ENCODE measurements at places on chromosomes 1 and 21. TPM values are rescaled to one million over a fixed set of nuclear protein-coding genes. Genes with fewer than 3 reads are reported as not detected.

Gene C1QC
- not detected for total RNA-seq

Gene ASH1L
- total RNA-seq = 71.0 TPM

- no peak for DNase-seq
- H3K27me3 ChIP-seq = peaks cover 8% of the 10 kb centered on the region
- no peak overlapping the region for H3K27ac ChIP-seq
Observed at GRCh38 chr1:184297244-184297750, 89.5 kb upstream of the C1orf21 start.

Gene TSSK3
- 0.98 TPM for total RNA-seq

DNA sequence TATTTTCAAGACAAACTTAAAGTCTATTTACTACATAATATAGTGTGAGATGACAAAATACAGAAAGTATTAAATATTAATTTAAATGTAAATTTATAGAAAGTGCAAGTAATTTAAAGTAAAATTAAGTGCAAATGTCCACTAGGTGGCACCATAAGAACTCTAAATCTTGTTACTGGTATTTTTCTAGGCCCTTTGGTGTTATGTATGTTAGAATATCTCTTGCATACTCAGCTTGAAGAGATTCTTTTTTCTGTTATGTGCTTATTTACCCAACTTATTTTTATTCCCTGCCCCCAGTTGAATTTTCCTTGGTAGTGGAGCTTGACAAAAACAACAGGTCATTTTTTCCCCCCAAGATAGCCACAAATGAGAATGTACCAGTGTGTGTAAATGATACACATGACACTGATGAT, 71.5 kb downstream of the RPS6KC1 start:
- H3K27ac ChIP-seq = no peak overlapping the region
- no peaks in the 10 kb centered on the region for H3K4me1 ChIP-seq
- H3K4me3 ChIP-seq = no peak overlapping the region
- DNase-seq = no peak
- H3K27me3 ChIP-seq = no peaks in the 10 kb centered on the region
- no peaks in the 10 kb centered on the region for H3K36me3 ChIP-seq

GRCh38 chr21:37758982-37759381, 157.3 kb downstream of the KCNJ6 start:
- no peaks in the 10 kb centered on the region for H3K4me1 ChIP-seq
- H3K27ac ChIP-seq = no peak overlapping the region
- no peaks in the 10 kb centered on the region for H3K27me3 ChIP-seq
- H3K36me3 ChIP-seq = no peaks in the 10 kb centered on the region
- H3K4me3 ChIP-seq = no peak overlapping the region
- DNase-seq = no peak

Gene MASP2
- total RNA-seq = 0.27 TPM

Gene CD84
- 32.7 TPM for total RNA-seq

DNA sequence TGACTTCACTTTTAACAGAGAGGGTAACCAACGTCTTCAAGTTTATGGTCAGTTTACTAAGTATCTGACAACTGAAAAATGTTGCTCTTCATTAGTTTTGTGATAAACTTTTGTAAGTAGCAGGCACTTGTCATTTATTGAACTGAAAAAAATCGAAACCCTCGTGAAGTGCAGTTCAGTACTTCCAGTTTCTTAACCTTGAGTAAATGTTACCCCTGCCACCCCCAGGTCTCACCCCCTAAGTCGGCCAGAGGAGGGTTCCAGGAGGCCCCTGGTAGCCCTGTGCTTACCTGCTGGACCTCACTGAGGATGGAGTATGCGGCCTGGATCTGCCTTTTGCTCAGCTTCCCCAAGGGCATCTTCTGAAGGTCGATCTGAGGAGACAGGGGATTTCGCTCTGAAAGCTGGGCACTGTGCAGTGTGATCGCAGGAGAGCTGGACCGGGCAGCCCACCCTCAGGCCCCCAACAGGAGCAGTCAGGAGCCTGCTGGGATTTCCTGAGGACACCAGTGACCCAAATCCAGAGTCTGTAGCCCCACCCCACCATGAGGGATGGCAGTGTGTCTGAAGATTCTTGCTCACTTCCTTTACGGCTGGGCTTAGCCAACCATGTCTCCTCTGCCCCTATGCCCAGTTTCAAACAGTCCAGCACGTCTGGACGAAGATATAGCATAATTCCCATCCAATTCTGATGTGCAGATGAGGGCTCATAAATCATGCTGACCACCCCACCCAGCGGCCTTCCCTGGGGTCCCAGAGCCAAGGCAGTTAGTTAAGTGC, 37.6 kb downstream of the PARP1 start:
- no peaks in the 10 kb centered on the region for H3K27me3 ChIP-seq
- H3K27ac ChIP-seq = no peak overlapping the region
- H3K36me3 ChIP-seq = peaks cover 94% of the 10 kb centered on the region
- no peaks in the 10 kb centered on the region for H3K4me1 ChIP-seq
- DNase-seq = no peak
- no peak overlapping the region for H3K4me3 ChIP-seq

Gene KLHDC9
- total RNA-seq = 0.41 TPM
